Fibroblast of skin of left biceps (primary cell): ENCODE measurements at places on chromosomes 1 and 21.

DNA sequence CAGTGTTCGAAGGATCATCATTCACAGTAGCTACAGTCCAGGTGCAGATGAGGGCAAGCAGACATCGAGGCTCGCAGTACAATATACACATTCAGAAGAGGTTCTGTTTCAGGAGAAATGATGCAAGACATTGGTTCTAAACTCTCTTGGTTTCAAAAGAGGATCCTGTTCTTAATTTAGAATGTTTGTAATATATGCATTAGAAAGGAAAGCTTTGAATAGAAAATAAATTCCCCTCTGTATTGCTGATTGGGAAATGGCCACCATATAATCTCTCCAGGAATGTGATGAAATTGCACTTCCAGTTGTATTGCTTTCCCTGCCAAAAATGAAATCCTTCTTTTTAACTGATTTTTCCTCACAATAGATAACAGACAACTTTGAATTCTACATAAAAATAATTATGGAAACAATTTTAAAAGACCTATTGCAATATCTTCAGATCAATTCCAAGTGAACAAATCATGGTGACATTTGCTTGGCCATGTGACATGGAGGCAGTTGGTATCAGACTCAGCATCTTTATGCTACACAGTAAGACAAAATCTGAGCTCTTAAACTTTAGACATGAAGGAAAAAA lies 27.6 kb upstream of the SIPA1L2 start:
- DNase-seq: peak; percentile 24

DNA sequence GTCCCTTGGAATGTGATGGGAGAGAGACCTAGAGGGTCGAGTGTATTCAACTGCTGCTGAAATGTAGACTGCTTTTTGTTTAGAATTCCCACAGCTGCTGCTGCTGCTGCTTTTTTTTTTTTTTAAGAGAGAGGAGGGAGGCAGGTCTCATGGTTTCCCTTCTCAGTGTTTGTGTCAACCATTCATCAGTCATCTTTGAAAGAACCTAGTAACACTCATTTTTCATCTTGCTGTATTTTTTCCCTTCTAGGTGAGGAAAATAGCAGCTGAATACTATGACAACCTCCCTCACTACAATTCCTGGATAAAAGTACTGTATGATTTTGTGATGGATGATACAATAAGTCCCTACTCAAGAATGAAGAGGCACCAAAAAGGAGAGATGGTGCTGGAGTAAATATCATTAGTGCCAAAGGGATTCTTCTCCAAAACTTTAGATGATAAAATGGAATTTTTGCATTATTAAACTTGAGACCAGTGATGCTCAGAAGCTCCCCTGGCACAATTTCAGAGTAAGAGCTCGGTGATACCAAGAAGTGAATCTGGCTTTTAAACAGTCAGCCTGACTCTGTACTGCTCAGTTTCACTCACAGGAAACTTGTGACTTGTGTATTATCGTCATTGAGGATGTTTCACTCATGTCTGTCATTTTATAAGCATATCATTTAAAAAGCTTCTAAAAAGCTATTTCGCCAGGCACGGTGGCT lies 9.2 kb downstream of the DEGS1 start:
- DNase-seq: no peak

GRCh38 chr1:185157599-185158412 lies 839 bp downstream of the SWT1 start:
- no peak for DNase-seq

- DNase-seq: no peak
These were observed 59.4 kb downstream of the ZZZ3 start for GRCh38 chr1:77623066-77623465.

DNA sequence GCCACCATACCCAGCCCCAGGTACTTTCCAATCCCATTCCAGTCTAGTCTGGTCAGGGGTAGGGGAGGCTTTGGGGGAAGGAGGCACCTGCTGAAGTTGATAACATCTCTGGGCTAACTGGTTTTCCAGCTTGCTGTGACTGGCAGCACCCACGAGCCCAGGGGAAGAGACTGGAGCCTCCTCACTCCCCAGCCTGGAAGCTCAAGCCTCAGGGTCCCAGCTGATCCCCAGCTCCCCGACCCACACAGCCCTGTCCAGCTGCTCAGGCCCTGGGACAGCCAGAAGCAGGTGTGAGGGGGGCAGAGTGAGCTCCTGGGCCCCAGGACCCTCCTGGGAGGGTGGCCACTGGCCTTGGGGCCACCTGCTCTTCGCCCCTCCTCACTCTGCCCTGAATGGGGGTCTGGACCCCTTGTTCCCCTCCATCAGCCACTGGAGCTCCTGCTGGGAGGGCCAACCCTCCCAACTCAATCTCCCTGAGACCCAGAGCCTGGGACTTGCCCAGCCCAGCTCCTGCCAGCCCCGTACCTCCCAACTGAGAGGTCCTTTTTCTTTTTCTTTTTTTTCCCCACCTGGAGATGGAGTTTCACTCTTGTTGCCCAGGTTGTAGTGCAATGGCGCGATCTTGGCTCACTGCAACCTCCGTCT lies 23.5 kb upstream of the RNU1-4 start:
- no peak for DNase-seq

DNA sequence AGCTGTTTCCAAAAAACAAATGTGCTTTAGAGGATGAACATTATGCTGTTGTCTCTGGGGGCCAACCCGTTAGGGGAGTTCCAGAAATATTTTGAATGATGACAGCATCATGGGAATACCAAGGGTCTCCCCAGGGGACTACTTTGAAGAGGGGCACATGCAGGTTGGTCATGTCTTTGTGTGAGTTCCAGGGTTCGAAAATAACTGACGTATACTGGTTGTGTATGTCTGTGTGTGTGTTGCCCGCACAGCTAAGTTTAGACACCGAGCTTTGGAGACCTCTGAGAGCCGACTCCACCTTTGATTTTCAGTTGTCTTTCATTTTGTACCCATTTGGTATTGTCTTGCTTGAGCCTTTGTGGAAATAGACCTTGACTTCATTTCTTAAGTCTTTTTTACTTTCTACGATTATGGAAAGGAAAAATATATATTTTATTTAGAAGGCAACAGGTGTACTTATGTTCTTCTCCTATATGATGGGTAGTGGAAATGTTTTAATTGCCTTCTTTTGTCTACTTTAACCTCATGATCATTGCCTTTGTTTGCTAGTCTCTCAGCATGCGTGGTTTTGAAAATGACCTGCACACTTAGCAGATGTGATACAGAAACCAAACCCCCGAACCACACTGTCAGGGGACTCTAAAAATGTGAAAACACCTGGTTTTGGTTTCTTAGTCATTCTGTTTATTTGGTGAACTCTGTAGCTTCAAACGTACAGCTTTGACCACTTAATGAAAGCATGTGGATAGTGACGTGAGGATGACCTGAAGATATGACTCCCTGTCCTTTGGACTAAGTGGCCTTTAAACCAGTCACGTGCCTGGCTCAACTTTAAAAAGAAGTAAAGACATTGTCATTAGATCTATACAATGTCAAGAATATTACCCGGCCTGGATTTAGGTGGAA lies 56.5 kb downstream of the GALNT2 start:
- DNase-seq: no peak

DNA sequence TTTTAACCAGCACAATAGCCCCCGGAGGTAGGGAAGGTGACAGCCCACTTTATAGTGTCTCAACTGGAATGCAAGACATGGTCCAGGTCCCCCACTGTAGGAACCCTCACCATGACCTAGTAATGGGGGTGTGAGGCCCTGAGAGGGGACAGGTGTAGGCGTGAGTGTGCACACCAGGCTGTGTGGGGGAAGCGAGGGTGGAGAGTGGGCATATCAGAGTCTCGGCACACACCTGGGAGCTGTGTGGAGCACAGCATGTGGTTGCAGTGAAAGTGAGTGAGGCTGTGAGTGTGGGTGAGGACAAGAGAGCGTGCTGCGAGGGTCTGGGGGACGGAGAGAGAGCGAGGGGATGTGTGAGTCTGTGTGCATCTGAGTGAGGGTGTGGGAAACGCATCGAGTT lies 17.1 kb upstream of the RSPO1 start:
- no peak for DNase-seq

- no peak for DNase-seq
These were observed 34.4 kb upstream of the OLIG2 start for GRCh38 chr21:32991361-32991760.

GRCh38 chr1:206074839-206075238 lies 21.9 kb downstream of the RHEX start:
- DNase-seq: no peak

- DNase-seq: peak; percentile 84
These were observed 49.0 kb downstream of the LBR start for GRCh38 chr1:225378880-225379279.

- DNase-seq: no peak
These were observed 27.4 kb downstream of the MAP7D1 start for GRCh38 chr1:36183309-36183856.

GRCh38 chr1:24957016-24957807 lies 27.1 kb upstream of the RUNX3 start:
- no peak for DNase-seq

GRCh38 chr1:165290148-165290547 lies 66.4 kb downstream of the LMX1A start:
- no peak for DNase-seq

DNA sequence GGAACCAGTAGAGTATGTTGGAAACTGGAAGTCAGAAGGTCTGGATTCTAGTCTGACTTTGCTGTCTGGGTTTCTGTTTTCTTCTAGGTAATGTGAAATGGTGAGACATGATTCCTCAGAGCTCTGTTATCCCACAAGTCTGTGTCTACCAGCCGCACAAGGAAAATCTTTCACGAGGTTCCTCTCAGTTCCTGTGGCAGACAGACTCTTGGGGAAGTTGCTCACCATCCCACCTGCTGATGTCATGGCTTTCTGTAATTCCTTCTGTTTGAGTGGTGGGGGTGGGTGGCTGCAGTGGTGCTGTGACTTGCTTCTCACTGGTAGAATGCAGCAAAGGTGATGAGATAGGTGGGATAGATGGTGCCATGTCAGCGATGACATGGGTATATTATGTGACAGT lies 17.1 kb upstream of the SCMH1 start:
- no peak for DNase-seq
